ENCODE measurements at places on chromosomes 5 and 9.

GRCh38 chr5:144361406-144361805 is 190.7 kb downstream of the KCTD16 start:
- no peak for DNase-seq

DNA sequence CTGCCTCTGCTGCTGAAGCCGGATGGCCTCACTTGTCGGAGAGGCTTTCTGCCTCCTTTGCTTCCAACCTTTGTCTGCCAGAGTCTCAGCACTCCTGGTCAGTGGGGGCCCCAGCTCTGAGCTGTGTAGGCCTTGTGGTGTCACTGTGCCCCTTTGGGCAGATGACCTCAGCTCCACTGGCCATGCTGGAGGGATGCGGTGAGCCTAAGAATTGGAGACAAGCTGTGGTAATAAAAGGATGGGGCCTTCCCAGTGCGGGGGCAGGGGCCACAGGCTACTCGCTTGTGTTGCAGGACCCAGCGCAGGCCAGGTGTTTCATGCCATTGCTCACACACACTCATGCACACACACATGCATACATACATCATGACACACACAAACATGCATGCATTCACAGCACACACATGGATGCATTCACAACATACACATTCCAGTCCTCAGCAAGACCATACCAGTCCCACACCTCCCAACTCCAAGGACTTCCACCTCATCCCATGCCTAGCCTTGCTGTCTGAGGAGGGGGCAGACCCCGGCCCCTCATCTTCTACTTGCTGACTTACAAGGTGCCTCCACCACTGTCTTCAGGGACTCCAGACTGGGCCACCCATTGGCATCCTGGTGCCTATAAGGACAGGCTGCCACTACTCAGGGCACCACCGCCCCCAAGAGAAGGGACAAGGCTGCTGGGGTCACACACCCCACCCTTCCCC is 237.7 kb downstream of the SYK start:
- no peak for DNase-seq

GRCh38 chr5:56759521-56760216 is 55.7 kb upstream of the MAP3K1 start:
- no peak for DNase-seq

GRCh38 chr5:79547982-79548381 is 34.0 kb upstream of the HOMER1 start:
- no peak for DNase-seq

DNA sequence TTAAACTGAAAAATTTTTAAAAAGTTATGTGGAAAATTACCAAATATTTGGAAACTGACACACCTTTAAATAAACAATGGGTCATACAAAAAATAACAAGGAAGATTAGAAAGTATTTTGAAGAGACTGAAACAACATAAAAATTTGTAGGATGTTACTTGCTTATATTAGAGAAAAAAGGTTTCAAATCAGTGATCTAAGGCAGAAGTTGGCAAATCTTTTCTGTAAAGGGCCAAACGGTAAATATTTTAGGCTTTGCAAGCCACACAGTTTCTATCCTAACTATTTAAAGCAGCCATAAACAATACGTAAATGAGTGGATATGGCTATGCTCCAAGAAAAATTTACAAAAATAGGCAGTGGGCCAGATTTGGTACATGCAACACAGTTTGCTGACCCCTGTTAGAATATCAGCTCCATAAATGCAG is 81.3 kb downstream of the OXCT1 start:
- no peak for DNase-seq

GRCh38 chr5:161899590-161899989 is 51.7 kb downstream of the GABRA1 start:
- no peak for DNase-seq

DNA sequence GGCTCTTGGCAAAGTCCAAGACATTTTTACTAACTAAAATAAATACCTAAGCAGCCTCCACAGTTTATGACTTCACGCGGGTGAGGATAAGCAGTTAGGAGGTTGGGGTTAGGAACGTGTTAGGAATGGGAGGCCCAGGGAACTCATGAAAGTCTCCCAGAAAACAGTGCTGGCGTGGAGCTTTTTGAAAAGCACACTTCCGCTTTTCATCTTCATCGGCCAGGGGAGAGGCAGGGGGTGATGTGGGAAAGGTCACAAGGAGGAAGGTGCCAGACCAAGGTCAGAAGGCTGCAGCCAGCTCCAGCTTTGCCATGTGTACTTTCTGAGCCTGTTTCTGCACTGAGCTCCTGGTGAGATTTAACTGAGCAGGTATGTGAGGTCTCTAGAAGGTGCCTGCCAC is 149.0 kb downstream of the PHF2 start:
- DNase-seq: no peak

GRCh38 chr9:23538067-23538402 is 288.0 kb downstream of the ELAVL2 start:
- no peak for DNase-seq

GRCh38 chr9:89433826-89434225 is 64.1 kb downstream of the SEMA4D start:
- no peak for DNase-seq

- no peak for DNase-seq
Observed at GRCh38 chr5:75009556-75010345, 42.6 kb downstream of the GCNT4 start.

GRCh38 chr9:32524892-32525708 is 896 bp downstream of the RIGI start:
- no peak for DNase-seq

Measured in stimulated activated naive CD4-positive, alpha-beta T cell treated with Interleukin-2 at 50 U/mL for 16 hours (primary cell).